ENCODE measurements at places on chromosomes 4 and X. TPM values are rescaled to one million over a fixed set of nuclear protein-coding genes. Genes with fewer than 3 reads are reported as not detected.

- no peak for DNase-seq
Measured at GRCh38 chr4:71232056-71232430, 106.8 kb upstream of the SLC4A4 start.

The EVC gene
- total RNA-seq: 65.1 TPM

DNA sequence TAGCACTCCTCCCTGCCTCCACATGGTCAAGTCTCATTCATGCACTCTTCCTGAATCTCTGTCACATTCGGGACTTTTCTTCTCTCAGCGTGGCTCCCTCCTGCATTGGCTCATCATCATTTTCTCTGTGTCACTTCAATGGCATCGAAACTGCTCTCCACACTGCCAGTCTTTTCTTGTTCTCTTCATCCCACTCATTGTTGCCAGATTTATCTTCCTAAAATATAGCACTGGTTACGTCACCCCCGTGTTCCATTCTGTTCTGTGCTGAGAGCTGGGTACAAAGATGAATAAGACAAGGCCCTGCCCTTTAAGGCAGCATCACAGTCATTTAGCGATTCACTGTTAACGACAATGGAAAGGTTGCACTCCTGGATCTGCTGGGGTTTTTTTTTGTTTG, 174.4 kb upstream of the TBC1D9 start:
- DNase-seq: no peak

The AMTN gene
- not detected for total RNA-seq

The GRXCR1 gene
- total RNA-seq: not detected

GRCh38 chr4:36244257-36245082, at the start of gene ARAP2:
Gene ARAP2, minus strand, starts transcription at chr4:36244514. Its CDS starts 15,028 bp downstream, at chr4:36229486.
- DNase-seq: no peak

DNA sequence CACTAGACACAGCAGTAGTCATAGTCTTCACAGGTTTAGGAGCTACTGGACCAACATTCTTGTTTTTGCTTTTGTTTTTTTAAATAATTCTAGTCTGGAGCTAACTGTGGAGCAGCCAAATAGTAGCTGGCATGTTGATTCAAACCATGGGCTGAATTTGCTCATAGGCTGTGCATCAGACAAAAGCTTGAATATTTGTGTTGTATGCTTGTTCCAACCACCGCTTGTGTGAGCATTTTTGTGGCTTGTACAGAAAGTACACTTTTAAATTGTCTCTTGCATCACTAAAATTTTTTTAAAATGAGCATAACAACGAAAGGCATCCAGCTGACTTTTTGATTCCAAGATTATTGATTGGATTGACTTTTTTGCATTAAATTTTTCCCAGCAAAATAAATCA, 39.6 kb downstream of the CCNI start:
- DNase-seq: no peak

DNA sequence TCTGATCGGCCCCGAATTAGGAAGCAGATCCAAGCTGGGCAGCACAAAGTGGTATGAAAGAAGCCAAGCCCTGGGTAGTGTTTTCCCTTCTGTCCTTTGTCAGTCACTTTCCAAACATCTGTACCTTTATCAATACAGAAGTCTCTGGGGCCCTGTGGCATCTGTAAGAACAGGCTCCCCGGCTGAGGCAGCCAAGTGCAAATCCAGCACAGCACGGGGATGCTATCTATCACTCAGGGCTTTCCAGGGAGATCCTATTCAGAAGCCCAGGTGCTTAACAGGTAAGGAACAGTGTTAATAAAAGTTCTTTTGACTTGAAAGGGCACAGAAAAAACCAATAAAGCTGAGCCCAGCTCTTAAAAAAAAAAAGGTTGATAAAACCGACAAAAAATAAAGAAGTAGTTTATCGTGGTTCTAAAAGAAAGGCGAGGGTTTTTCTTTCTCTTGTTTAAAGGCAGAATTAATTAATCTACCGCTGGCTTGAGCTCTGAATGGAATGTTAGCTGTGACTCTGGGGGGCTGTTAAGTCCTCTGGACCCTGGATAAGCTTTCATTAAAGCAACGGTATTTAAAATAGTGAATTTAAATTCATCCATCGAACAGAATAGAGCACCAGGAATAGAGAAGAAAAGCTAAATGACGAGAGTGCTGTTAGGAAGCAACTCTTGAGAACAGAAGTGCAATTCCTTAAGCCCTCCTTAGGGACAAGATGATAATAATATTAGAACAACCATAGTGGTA, 119.1 kb upstream of the GATB start:
- no peak for DNase-seq

DNA sequence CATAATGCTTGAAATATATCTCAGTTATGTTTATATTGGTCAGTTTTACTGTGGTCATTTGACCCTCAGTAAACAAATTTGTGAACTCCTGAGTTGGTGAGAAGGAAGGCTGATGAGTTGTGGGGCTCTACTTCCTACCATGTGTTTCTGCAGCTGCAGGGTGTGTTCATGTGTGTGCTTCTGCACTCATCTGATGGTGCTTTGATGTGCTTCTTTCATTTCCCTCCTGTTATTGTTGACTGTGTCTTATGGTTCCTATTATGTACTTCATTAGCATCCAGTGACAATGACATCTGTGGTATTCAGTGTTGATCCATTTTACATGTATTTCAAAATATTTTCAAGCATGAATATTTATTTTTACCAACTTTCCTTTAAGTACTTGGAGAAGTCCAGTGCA, 46.5 kb downstream of the XAGE2 start:
- no peak for DNase-seq

The SPANXN3 gene
- not detected for total RNA-seq

The CFAP47 gene
- not detected for total RNA-seq

DNA sequence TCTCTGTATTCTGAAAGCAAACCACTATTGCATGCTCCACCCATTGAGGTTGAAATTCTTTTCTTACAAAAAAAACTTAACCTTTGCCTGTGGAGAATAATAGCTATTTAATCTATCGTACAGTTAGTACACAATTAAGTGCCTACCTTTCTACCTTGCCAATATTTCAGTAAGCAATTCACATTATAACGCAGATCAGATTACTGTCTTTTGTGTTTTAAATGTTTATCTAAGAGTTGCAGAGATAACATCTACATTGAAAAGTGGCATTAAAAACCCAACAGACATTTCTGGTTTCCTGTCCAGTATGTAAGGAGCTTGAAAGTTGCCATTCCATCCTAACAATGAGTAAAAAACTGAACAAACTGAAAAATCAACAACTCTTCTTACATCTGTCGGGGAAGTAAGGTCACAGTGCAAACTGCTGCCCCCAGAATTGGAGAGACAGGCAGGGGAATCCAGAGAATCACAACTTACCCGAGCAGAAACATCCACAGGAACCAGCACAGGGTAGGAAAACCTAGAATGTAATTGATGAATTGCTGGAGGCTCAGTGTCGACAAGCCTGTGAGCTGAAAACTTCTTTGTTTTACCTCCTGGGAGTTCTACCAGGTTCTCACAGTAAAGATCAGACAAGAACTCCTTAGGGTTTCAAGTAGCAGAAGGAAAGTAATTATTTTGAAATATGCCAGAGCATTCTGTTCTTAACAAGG, 27.3 kb upstream of the ACSL4 start:
- no peak for DNase-seq

- DNase-seq: no peak
Measured at GRCh38 chr4:57220172-57220571, 110.0 kb upstream of the IGFBP7 start.
